ENCODE measurements at places on chromosomes 11 and 22.

DNA sequence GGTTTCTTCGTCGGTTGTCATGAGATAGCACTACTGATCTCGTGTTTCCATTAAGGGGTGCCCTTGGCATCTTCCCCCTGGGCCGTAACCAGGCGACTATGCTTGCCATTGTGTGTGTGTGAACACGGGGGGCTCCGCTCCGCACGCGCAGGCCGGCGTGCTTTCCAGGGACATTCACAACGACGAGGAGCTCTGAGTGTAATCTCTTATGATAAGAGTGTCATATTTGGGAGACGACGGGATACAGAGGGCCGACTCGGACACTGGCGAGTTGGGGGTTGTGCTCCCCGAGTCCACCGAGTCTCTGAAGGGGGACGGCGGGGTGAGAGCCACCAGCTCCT lies 170.9 kb upstream of the CTSC start:
- DNase-seq, result no peak

DNA sequence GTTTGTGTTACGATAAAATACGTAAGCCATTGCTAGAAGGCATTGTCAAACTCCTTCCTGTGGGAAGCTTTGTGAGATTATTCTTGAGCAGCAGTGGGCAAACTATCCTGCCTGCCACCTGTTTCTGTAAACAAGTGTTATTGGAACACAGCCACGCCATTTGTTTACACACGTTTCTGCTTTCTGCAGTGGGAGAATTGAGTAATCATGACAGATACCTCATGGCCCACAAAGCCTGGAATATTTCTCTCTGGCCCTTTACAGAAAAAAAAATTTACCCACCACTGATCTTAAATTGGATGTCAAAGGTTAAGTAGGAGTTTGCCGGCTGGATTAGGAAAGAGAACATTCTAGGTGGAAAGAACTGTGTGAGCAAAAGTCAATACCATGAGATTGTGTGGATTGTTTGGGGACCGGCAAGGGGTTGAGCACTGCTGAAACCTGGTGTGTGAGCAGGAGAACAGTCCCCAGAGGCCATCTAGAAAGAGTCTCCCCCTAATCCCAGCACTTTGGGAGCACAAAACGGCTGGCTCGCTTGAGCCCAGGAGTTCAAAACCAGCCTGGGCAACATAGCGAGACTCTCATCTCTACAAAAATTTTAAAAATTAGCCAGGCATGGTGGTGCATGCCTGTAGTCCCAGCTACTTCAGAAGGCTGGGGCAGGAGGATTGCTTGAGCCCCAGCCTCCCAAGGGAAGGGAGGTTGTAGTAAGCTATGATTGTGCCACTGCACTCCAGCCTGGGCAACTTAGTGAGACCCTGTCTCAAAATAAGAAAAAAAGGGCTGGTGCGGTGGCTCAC lies 6.0 kb upstream of the PLA2G6 start:
- DNase-seq, result no peak

GRCh38 chr11:23112987-23113886 lies 253.0 kb upstream of the CCDC179 start:
- no peak for DNase-seq

- DNase-seq, result no peak
These were observed 66.1 kb upstream of the SPON1 start for GRCh38 chr11:13896175-13896980.

- no peak for DNase-seq
These were observed 1456.5 kb downstream of the TBC1D22A start for GRCh38 chr22:48218889-48219420.

GRCh38 chr11:64245797-64246620 lies 734 bp downstream of the PPP1R14B start:
- DNase-seq, result peak; percentile 61

GRCh38 chr22:38305471-38306448 lies 11.5 kb downstream of the CSNK1E start:
- DNase-seq, result peak; percentile 45

GRCh38 chr22:19129871-19130270 lies 1.2 kb upstream of the TSSK2 start:
- no peak for DNase-seq

DNA sequence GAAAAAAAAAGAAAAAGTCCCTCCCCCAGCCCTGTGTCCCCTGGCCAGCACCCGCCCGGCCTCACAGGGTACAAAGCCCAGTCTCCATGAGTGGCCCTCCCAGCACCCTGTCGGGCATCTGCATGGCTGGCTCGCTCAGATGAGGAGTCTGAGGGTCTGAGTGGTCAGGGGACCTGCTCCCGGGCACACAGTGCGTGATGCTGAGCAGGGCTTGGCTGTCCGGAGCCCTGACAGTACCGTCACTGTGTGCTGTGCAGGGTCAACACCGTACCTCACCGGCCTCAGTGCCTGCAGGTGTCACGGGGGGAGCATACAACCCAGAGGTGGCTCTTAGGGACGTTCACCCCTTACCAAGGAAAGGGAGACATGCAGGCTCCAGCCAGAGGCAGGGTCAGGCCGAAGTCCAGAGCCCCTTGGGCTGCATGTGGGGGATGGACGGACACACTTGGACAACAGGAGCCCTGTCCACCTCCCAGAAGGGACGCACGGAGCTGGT lies 3.6 kb upstream of the PLXNB2 start:
- no peak for DNase-seq

GRCh38 chr11:87036756-87037449 lies 831 bp upstream of the TMEM135 start:
- no peak for DNase-seq

GRCh38 chr11:69880826-69881445 lies 61.7 kb upstream of the FGF3 start:
- no peak for DNase-seq

- no peak for DNase-seq
These were observed 138.5 kb downstream of the RAB38 start for GRCh38 chr11:88036701-88037100.

DNA sequence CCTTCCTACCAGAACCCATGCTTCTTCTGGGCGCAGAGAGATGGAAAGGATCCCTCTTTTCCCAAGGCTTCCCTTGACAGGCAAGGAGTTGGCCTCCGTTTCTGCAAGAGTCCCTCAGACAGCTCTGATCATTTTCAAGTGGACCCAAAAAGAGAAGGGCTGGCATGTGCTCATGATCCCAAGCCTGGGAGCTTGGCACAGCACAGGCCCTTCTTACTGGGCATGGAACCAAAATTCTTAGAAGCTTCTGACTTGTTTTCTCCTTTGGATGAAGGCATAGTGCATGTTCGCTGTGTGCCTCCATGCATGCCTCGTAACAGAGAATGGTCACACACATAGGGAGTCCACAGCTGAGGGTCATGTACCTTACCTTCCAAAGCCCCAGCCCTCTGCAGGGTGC lies 449.6 kb downstream of the MIAT start:
- no peak for DNase-seq

DNA sequence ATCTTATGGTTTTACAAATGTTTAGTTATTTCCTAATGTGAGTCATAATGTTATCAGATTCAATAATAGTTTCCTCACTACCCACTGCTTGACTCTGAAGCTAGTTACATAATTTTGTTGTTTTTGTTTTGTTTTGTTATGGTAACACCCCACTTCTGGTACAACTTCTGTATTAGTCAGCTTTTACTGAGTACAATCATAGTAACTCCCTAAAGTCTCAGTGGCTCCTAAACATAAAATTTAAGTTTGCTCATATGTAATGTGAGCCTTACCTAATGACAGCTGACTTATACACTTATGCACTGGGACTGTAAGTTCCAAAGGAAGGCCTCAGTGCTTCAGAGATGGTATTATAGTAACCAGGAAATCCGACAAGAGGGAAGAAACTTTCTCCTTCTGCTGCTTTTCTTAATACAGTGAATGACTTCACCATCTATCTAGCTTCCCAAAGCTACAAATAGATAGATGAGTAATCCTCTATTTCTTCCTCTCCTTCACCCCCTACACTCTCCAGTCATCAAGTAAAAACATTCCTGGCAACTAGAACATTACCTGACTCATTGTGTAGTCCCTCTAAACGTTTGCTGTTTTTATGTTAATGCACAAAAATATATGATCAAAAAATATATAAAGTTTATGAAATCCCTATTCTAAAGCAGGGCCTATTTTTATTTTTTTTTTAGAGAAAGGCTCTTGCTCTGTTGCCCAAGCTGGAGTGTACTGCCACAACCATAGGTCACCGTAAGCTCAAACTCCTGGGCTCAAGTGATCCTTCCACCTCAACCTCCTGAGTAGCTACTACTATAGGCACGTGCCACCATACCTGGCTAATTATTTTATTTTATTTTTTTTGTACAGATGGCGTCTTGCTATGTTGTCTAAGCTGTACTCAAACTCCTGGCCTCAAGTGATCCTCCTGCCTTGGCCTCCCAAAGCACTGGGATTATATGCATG lies 563.0 kb downstream of the SOX6 start:
- DNase-seq, result no peak

- no peak for DNase-seq
These were observed 206.5 kb downstream of the NAV2 start for GRCh38 chr11:19919050-19919561.

DNA sequence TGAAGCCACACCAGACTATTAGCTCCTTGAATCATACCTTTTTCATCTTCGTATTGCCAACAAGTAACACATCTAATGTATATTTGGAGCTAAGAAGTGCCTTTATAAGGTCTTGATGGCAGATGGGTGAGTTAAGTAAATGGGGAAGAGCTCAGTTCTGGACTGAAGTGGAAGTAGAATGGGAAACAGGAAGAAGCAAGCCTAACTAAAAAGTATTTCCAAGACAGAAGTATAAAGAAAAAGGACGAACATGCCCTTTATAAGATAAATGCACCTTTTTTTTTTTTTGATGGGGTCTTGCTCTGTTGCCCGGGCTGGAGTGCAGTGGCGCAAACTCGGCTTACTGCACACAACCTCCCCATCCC lies 14.5 kb downstream of the CRTAM start:
- no peak for DNase-seq

GRCh38 chr11:28529540-28530410 lies 421.6 kb downstream of the METTL15 start:
- DNase-seq, result no peak

DNA sequence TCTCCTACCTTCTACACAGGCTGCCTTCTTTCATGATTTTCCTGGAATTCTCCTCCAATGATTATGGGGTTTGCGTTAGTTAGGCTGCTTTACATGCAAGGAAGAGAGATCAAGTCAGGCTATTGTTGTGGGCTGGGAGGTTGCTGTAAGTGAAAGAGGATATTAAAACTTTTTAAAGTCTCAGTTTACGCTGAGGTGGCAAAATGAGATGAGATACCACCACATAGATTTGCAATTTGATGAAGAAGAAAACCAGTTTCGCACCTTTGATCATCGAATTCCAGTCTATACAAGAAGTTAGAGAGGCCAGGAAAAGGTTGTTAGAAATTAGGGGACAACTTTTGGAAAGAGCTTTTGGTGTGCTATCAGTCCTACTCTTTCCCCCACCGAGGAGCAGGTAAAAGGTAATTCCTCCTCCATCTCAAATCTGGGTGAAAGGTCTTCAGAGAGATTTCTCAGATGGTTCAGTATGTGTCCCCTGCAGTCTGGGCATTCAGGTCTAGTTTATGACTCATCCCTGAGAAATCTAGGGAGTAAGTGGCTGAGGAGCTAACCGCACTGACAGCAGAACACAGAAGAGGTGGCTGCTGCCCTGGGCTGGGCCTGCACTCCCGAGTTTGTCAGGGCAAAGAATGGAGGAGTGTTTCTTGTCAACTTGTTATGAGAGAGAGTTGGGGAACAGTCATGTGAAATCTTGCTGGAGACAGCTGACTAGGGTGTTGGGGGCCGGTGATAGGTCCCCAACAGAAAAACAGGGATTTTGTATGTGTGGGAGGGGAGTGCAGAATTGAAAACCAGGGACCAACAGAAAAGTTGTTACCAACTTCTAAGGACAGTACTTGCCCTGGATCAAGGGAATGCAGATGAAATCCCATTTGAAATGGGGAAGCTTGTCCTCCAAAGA lies 34.7 kb downstream of the CCDC83 start:
- DNase-seq, result no peak

DNA sequence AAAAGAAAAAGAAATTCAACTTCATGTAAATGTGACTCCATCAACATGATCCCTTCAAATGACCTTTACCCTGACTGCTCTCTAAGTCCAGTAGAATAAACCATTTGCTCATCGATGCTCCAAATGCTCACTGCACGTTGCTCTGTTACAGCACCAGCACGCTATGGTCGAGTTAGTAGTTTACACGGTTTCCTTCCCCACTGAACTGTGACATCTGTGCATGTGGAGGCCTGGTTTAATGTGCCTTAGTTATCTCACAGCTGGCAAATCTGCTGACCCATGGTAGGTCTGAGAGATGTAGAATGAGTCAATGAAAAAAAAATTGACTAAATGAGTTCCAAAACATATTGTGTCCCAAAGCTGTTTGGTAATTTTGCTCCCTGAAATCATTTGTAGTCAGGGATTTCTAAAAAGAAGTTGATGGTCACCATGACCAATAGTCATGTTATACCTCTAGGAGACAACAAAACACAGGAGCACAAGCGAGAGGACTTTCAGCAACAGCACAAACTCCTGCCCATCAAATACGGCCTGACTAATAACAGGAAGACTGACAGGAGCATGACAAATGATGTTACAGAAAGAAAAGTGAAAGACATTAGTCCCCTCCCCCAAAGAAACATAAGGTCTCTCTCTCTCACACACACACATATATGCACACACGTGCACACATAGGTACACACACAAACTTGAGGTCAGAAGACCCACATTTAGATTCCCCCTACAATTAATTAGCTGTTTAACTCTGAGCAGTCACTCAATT lies 624.5 kb downstream of the OPCML start:
- no peak for DNase-seq

DNA sequence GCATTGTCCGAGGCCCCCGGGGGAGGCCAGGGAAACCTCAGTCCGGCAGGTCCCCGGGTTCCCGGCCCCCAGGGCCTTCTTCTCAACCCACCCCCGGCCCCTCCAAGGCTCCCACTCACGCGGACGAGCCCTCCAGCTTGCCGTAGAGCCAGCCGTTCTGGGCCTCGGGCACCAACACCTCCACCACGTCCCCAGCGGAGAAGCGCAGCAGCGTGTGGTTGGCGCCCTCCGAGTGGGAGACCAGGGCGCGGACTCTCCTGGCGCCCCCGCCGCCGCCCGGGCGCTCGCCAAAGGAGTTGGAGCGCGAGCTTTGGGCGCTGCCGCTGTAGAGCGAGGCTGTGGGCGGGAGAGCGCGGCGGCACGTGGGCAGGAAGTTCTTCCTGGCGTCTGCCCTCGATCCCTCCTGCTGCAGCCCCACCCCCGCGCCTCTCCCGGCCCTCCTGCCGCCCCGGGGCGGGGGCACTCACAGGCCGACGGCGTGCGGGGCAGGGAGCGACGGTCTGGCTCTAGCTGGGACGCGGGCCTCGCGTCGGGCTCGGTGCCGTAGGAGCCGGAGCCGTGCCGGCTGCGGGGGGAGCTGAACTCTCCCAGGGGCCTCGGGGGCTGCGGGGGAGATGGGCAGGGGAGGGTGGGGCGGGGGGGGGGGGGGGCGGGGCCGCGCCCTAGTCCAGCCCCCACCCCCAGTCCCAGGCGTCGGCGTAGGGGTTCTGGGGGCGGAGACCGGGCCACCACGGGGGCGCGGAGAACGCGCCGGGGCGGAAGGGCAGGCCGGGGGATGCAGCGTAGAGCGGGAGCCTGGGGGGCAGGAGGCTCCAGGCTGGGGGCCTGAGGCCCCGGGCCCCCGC lies 4.9 kb upstream of the SLC16A8 start:
- no peak for DNase-seq

- peak; percentile 57 for DNase-seq
These were observed 78.1 kb downstream of the CD44 start for GRCh38 chr11:35216962-35217678.

All from CD4-positive, alpha-beta T cell treated with Interleukin-21 for 1 hour (primary cell).